Foreskin keratinocyte (primary cell): ENCODE measurements at places on chromosomes 5 and 9. TPM values are rescaled to one million over a fixed set of nuclear protein-coding genes. Genes with fewer than 3 reads are reported as not detected.
A peak's percentile ranks its signal among the peaks of the same experiment; 100 is the strongest.

DNA sequence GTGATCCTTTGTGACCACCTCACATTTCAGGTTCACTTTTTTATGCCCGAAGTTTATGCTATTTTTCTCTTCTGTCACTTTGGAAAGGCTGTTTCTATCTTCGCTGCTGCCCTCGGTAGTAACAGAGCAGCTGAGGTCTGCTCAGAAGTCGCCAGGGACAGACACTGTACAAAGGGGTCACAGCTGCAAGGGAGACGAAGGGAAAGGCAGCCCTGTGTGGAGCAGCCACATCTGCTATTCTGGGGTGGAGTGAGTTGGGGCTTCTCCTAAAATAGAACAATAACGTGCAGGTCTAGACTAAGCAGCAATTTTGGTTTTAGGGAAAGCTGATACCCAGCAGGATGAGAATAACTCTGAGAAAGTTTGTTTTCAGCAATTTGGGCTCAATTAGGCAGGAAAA, 72.5 kb downstream of the ACTL7B start:
- no peak for DNase-seq

GRCh38 chr9:111978616-111979015, 82.0 kb downstream of the UGCG start:
- no peak for DNase-seq

- DNase-seq = no peak
Measured at GRCh38 chr5:150066436-150066835, 19.9 kb downstream of the CSF1R start.

DNA sequence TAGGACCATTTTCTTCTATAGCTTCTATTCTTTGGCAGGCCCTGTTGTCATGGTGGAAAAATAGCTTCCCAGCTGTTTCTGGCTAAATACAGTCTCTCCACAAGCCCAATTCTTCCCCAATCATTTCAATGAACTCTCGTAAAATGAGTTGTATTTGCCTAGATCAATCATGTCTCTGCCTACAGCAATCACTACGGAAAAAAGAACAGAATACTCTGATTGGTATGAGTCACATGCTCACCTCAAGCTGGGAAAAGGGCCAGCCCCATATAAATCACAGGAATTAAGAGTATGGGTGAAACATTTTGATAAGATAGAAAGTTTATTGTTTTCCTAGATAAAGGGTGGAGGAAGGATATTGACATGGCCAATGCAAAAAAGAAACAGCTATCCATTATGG, 711.4 kb downstream of the EFNA5 start:
- peak; percentile 37 for DNase-seq

DNA sequence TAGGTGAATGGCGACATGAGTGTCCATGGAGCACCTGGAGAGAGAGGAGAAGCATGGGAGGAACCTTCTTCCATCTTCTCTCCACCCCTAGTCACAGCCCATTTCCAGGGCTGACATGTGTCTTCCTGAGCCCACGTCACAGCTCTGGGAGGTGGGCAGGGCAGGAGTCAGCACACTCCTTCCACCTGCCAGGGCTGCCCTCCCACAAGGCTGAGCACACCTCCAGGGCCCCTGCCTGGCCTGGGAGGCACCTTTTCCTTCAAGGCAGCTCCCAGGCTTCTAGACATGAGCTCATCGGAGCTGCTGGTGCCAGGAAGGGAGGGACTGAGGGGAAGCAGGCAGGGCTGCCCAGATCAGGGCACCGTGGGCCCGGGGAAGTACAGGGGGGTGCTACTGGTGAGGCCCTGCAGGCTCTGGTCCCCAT, 13.6 kb upstream of the SYNPO start:
- peak; percentile 87 for DNase-seq

GRCh38 chr5:34717426-34718327, 61.5 kb downstream of the RAI14 start:
- no peak for DNase-seq

DNA sequence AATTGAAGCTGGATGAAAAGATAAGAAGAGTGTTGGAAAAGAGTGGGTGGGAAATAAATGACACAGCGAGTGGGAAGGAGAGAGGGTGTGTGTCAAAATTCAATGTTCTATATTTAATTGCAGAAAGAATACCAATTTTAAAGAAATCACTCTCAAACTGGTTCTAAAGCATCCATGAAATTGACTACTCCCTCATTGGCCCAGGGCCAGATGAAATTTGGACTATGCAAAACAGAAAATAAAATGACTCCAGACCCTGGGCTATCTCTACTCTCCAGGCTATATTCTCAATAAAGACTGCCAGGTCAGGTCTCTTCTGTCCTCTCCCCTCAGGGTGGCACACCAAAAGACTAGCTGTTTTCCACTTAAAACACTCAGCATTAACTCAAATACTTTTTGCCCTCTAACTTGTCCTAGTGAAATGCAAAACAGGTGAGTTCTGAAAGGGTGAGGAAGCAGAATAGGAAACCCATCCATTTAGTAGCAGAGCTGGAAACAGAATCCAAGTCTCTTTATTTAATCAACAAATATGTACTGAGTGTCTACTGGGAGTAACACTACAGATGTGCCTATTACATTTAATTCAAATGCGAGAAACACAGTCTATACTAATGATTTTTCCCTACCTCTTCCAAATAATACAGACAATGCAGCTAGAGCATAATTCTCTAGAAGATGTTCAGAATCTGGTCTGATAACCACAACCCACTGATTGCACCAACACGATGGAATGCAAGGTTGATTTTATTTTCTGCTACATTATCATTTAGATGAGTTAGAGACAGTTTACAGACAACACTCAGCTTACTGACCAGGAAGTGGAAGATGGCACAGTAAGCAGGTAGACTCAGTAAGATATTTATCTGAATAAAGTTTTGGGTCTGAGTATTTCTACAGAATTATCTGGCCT, 42.1 kb downstream of the EFCAB9 start:
- DNase-seq = no peak

Gene NR5A1
- not detected in 2 replicates for total RNA-seq

Gene NR2F1-AS1
- not detected in 2 replicates for total RNA-seq

Gene RFESD
- 2.4 and 2.6 TPM in 2 replicates for total RNA-seq

Gene IL5
- not detected in 2 replicates for total RNA-seq

Gene PGGT1B
- total RNA-seq = 19.6 and 19.9 TPM in 2 replicates
